ENCODE measurements at places on chromosomes 2 and 18.
A peak's percentile ranks its signal among the peaks of the same experiment; 100 is the strongest.

GRCh38 chr2:3633982-3634595 lies 23.9 kb upstream of the ALLC start:
- no peak for DNase-seq

DNA sequence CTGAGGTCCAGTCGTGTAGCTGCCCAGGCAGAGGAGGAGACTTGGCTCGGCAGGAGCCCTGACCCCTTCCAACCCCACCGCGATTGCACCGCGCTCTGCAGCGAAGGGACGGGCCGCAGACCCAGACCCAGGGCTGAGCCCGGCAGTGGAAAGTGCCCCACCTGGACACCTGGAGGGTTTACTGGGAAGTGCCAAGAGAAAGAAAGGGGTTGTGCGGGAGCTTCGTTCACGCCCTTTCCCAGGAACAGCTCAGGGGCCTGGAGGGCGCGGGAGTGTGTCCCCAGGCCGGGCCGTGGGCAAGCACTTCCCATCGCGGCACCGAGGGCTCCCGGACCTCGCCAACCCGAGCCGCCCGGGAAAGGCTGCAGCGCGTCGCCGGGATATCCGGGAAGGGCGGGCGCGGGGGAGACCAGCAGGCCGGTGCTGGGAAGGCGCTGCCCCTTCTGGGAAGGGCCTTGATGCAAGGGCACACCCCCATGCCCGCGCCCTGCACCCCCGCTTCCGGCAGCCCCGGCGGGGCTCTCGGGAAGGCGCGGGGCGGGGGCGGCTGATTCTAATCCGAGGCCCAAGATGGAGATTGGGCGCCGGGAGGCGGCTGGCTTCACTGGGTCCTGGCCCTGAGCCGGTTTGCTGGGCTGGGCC lies 36.1 kb upstream of the MRPL33 start:
- DNase-seq = peak; percentile 33

DNA sequence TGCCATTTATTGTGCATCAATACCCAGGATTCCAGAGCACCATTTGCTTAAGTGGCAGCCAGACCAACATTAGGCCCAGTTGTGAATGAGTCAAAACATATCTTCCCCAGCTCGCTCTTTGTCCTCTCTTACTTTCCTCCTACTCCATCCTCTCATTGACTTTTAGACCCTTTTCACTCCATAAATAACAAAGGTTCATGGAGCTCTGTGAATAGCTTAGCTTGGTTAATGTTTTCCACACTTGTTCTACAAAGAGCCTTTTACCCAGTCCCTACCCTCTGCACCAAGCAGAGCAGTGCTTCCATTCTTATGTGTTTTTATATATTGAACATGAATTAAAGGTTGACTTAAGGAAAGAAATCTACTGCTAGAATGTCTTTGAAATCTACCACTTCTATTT lies 625.8 kb upstream of the FANCL start:
- no peak for DNase-seq

GRCh38 chr2:240149943-240150784 lies 9.7 kb upstream of the OTOS start:
- DNase-seq = no peak

- DNase-seq = no peak
Observed at GRCh38 chr18:47172476-47172875, 3.7 kb downstream of the IER3IP1 start.

- no peak for DNase-seq
Observed at GRCh38 chr18:70450426-70451253, 161.8 kb downstream of the SOCS6 start.

GRCh38 chr2:178828486-178828881 lies 21.3 kb upstream of the TTN start:
- no peak for DNase-seq

DNA sequence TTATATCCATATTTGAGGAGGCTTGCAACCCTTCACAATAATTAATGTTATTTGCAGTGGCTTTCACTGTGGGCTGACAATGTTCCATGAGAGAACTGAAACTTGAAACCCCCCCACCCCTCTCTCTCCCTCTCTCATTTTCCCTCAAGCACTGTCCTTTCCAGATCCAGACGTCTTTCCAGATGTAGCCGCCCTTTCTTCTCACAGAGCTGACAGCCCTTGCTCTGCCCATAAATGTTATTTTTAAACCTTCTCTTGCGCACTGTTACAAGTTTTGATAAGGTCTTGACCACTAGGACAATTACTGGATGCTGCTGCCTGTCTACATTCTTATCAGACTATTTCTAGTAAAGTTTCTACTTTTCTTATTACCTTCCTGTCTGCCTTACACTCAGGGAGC lies 91.4 kb upstream of the LINC00305 start:
- no peak for DNase-seq

DNA sequence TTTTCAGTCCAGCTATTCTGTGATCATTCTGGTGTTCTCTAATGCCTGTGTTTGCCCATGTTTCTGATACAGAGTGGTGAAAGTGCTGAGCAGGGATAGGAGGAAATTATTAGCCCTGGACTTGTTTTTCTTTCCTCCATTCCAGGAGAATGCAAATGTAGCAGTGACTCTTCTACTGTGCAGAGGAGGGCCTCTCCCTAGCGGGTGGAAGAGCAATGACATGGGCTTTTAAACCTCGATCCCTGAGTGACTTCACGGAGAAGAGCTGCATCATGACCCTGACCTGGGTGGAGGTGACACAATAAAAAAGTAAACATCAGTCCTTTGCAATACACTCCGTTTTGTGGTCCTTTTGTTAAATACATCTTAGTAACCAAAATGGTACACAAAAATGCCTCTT lies 68.0 kb upstream of the NETO1 start:
- no peak for DNase-seq

DNA sequence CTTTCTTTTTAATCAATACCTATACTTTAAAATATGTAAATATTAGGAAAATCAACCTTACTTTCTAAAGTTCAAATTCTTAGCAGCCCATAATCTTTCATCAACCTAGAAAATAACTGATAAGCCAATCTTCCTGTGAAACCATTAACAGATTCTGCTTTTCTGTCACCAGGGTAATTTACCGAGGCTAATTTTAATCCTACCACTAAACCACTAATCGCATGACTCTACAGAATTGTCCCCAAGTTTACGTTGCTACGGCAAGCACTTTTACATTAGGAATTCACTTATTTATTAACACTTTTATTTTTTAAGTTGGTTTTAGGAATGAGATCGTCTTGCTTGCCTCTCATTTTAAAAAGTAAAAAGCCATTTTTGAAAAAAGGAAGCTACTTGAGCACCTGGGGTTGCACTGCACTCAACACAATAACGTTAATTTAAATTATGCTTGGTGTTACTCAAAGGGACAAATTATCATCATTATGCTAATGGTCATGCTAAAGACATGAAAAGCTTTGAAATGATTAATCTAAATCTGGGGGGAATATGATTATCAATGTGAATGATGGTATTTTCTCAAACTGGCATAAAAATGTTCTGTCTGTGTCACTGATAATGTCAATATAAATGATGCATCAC lies 10.2 kb downstream of the ZNF516 start:
- no peak for DNase-seq

GRCh38 chr2:96970248-96970875 lies 16.0 kb downstream of the FAM178B start:
- DNase-seq = no peak

GRCh38 chr2:28522481-28522880 lies 26.6 kb downstream of the PLB1 start:
- DNase-seq = no peak

DNA sequence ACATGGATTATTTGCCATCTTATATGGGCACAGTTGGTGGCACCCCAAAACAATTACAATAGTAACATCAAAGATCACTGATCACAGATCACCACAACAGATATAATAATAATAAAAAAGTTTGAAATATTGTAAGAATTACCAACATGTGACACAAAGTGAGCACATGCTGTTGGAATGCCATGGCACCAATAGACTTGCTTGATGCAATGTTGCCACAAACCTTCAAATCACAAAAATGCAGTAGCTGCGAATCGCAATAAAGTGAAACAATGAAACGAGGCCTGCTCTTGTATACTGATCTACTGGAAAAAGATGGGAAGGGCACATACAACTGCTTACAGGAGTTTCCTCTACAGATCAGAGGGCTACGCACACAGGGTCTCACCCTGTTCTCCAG lies 32.2 kb upstream of the AMMECR1L start:
- DNase-seq = no peak

DNA sequence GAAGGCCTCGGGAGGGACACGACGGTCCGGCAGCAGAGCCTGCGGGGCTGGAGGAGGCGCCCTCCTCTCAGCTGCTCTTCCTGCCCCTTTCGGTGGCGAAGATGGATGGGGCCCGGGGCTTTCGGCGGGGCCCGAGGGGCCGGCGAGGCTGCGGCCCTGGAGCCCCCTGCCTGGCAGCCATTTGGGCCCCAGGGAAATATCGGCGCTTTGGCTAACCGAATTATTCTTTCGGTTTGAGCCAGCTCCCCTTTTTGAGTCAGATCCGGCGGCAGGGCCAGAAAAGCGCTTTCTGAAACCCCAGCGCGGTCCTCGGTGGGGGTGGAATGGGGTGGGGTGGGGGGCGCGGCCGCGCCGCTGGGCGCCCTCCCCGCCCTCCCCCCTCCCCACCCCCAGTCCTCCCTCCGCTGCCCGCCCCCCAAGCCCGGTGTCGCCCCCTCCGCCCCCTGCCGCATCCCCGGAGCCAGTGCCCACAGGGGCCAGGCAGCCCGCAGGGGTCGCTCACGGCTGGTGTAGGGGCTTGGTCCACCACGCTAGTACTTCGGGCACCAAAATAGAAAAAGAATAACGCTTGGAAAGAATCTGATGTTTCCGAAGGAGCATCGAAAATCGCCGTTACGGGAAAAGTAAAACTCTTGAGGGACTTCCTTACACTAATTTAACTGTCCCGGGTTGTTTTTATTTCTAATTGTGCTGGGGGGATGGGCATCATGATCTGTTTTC lies 9.1 kb upstream of the ARID5A start:
- DNase-seq = peak; percentile 57

Data from activated CD4-positive, CD25-positive, alpha-beta regulatory T cell (primary cell).